ENCODE measurements at places on chromosomes 12 and 14.
A peak's percentile ranks its signal among the peaks of the same experiment; 100 is the strongest.

GRCh38 chr12:7642876-7643309 lies 22.8 kb downstream of the APOBEC1 start:
- H3K4me1 ChIP-seq: peaks cover 8% of the 10 kb centered on the region
- no peak for DNase-seq
- no peak overlapping the region for H3K4me3 ChIP-seq
- no peaks in the 10 kb centered on the region for H3K36me3 ChIP-seq

- no peaks in the 10 kb centered on the region for H3K4me1 ChIP-seq
- no peak for DNase-seq
- no peak overlapping the region for H3K27ac ChIP-seq
- no peaks in the 10 kb centered on the region for H3K27me3 ChIP-seq
- no peaks in the 10 kb centered on the region for H3K36me3 ChIP-seq
These were observed 32.0 kb upstream of the VASH1 start for GRCh38 chr14:76729258-76729657.

DNA sequence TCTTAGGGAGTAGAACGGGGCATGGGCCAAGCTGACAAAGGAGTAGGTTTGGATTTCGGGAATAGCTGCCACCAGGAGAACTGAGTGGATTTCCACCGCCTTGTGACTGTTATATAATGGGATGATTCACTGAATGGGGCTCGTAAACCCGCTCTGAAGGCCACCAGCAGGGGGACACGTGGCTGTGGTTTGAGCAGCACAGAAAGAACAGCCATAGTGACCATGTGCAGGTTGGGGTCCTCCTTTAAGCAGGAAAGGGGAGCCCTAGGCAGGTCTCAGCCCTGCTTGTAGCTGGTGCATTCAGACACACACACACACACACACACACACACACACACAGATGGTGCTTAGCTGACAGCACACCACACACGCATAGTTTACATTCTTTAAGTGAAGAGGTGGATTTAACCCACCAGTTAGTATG lies 8.6 kb upstream of the ASB2 start:
- DNase-seq: peak; percentile 9
- no peak overlapping the region for H3K4me3 ChIP-seq
- no peaks in the 10 kb centered on the region for H3K36me3 ChIP-seq
- no peaks in the 10 kb centered on the region for H3K27me3 ChIP-seq

DNA sequence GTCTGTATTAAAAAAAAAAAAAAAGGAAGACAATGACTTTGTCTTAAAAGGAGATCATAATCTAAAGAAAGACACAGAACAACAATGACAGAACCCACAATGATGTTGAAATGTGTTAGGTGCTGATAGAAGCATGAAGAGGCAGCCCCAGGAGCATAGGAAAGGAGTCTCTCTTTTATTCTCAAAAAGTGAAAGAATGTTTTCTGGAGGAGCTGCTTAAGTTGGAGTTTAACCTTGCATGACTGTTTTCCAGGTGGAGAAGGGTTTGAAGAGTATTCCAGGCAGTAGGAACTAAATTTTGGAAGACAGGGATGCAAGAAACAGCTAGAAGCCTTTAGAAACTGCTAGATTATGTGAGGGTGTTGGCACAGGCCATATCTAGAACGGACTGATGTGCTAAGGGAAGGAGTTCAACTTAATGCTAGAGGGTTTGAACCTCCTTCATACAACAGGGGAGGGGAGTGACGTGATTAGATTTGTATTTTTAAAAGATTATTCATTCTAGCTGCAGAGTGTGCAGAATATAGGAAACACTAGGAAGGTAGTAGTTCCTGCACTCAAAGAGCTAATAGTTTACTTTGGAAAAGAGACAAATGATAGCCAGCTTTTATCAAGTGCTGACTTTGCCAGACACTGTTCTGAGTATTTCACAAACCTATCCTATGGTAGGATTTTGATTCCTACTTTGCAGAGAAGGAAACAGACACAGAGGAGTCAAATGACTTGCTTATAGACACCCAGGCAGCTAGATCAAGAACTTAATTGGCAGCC lies 4.6 kb upstream of the RPL6 start:
- no peaks in the 10 kb centered on the region for H3K36me3 ChIP-seq
- H3K27ac ChIP-seq: no peak overlapping the region
- H3K27me3 ChIP-seq: no peaks in the 10 kb centered on the region
- no peaks in the 10 kb centered on the region for H3K4me1 ChIP-seq

DNA sequence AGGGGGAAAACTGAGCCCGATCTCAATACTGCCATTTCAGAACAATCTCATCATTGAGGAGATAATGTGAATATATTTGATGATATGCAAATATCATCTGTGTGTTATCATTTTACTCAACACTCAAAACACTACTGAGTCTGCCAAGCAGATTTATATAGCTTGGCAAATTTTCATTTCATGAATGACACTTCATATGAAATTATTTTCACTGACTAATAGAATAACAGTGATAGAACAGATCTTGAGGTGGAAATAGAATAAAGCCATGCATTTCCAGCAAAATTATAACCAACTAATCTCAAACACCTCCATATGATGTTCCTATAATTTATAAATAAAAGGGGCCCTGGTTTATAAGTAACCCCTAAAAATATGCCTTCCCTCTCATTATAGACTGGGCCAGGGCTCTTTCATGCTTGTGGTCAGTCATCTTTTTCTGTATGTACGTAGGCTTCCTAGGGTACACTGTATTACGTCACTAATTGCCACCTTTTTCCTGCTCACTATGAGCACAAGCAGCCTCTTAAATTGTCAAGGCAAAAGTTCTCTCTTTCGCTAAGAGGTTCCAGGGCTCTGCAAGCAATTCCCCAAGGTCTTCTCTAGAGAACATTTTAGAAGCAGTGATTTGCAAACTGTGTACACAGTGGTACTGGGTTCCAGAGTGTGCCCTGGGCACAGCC lies 197.1 kb upstream of the FOXN3 start:
- H3K27ac ChIP-seq: no peak overlapping the region
- no peaks in the 10 kb centered on the region for H3K36me3 ChIP-seq

- H3K4me1 ChIP-seq: no peaks in the 10 kb centered on the region
- H3K27me3 ChIP-seq: peaks cover 8% of the 10 kb centered on the region
- DNase-seq: no peak
- no peaks in the 10 kb centered on the region for H3K36me3 ChIP-seq
- H3K4me3 ChIP-seq: no peak overlapping the region
- H3K27ac ChIP-seq: no peak overlapping the region
These were observed 411.9 kb downstream of the TMEM121 start for GRCh38 chr14:105938055-105938863.

- H3K4me1 ChIP-seq: no peaks in the 10 kb centered on the region
- H3K27me3 ChIP-seq: no peaks in the 10 kb centered on the region
- H3K4me3 ChIP-seq: no peak overlapping the region
- H3K27ac ChIP-seq: peak overlapping the region; percentile 62
- H3K36me3 ChIP-seq: no peaks in the 10 kb centered on the region
These were observed 587.1 kb upstream of the ATXN7L3B start for GRCh38 chr12:73950507-73950906.

GRCh38 chr12:25017336-25017735 lies 68.4 kb upstream of the BCAT1 start:
- H3K4me1 ChIP-seq: no peaks in the 10 kb centered on the region
- DNase-seq: no peak
- no peaks in the 10 kb centered on the region for H3K27me3 ChIP-seq
- H3K4me3 ChIP-seq: no peak overlapping the region
- no peak overlapping the region for H3K27ac ChIP-seq
- no peaks in the 10 kb centered on the region for H3K36me3 ChIP-seq

- no peak overlapping the region for H3K4me3 ChIP-seq
- H3K27ac ChIP-seq: no peak overlapping the region
- DNase-seq: no peak
- H3K27me3 ChIP-seq: no peaks in the 10 kb centered on the region
- no peaks in the 10 kb centered on the region for H3K36me3 ChIP-seq
These were observed 10.3 kb downstream of the KRT75 start for GRCh38 chr12:52423661-52424500.

GRCh38 chr12:80178846-80179245 lies 79.5 kb downstream of the OTOGL start:
- no peaks in the 10 kb centered on the region for H3K4me1 ChIP-seq
- H3K27ac ChIP-seq: no peak overlapping the region
- no peak overlapping the region for H3K4me3 ChIP-seq

DNA sequence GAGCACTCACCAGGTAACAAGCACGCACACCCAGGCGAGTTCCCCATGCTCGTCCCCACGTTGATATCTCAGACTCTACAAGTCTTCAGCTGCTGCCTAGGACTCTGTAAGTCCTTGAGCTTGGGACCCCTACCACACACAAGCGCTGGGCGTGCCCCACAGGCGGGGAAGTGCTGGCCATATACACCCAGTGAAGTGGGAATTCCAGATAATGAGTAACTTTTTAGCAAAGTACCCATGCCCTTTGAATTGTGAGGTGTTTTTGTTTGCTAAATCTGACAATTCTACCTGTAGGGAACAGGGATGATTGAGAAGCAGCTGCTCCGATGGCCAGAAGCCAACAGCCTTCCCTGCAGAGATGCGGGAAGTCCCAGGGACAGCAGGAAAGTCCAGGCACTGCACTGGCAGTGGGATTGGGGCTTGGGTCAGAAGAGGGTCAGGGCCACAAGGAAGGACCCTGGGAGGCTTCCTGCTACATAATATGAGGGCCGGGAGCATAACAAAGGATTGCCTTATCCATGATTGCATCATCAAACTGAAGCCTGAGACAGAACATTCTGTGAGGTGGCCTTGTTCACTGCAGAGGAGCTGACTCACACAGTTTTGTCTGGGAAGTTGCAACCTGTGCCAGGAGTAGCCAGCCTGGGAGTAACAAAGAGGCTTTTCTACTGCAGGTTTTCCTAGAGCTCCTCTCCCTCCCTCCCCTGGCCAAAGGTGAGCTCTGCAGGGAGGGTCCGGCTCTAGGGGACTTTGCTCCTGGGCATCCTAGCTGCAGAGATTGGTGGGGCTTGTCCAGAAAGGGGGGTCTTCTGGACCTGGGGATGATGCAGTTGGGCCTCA lies 13.2 kb upstream of the SERPINA3 start:
- no peaks in the 10 kb centered on the region for H3K4me1 ChIP-seq
- DNase-seq: no peak
- H3K27me3 ChIP-seq: no peaks in the 10 kb centered on the region
- H3K4me3 ChIP-seq: no peak overlapping the region
- H3K27ac ChIP-seq: no peak overlapping the region

DNA sequence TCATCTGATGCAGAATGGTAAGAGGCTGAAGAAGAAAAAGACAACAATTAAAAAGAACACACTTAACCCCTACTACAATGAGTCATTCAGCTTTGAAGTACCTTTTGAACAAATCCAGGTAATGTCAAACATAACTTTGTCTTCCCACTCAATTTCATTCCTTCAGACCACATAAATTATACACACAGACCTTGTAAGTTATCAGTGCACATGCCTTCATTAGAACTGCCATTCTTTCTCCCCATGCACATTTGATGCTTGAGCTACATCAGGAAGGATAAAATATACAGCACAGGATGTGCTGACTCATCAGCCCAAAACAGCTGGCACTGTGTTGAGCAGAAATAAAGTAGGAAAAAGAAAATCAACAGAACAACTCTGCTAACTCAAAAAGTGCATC lies 246.7 kb downstream of the PAWR start:
- H3K36me3 ChIP-seq: peaks cover 3% of the 10 kb centered on the region
- no peak overlapping the region for H3K4me3 ChIP-seq
- peaks cover 3% of the 10 kb centered on the region for H3K4me1 ChIP-seq
- no peak for DNase-seq
- no peak overlapping the region for H3K27ac ChIP-seq

- no peak for DNase-seq
- H3K27ac ChIP-seq: no peak overlapping the region
- H3K36me3 ChIP-seq: no peaks in the 10 kb centered on the region
- no peaks in the 10 kb centered on the region for H3K27me3 ChIP-seq
- no peak overlapping the region for H3K4me3 ChIP-seq
- H3K4me1 ChIP-seq: no peaks in the 10 kb centered on the region
These were observed 81.6 kb downstream of the SPATS2 start for GRCh38 chr12:49448858-49449257.

- DNase-seq: no peak
- no peaks in the 10 kb centered on the region for H3K27me3 ChIP-seq
- no peak overlapping the region for H3K27ac ChIP-seq
- no peak overlapping the region for H3K4me3 ChIP-seq
These were observed 75.3 kb downstream of the KDM2B start for GRCh38 chr12:121505513-121505912.

DNA sequence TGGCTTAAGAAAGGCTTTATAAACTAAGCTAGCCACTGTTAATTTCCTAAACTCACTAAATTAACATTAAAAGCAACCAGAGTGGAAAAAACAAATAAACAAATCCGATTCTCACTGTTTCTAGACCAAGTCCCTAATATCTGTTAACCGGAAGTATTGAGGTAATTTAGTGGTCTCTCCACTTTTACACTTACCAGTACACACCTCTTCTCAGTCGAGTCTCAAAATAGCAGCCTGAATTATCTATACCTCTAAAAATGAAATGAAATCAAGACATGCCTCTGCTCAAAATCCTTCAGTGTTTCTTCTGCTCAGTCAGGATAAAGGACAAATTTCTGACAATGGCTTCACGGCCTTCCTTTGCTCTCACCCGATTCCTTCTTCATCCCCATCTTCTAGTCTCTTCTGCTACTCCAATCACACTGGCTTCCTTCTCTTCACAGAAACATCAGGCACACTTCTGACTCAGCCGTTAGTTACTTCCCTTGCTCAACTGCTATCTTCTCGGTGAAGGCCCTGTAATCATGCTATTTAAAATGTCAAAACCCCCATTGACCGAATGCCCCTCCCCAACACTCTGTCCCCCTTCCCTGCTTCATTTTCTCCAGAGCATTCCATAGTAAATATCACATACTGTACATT lies 161.3 kb downstream of the KITLG start:
- no peak for DNase-seq
- no peaks in the 10 kb centered on the region for H3K36me3 ChIP-seq
- H3K27me3 ChIP-seq: no peaks in the 10 kb centered on the region

GRCh38 chr12:87259391-87259790 lies 769.8 kb downstream of the C12orf50 start:
- no peak for DNase-seq
- H3K27ac ChIP-seq: no peak overlapping the region
- peaks cover 5% of the 10 kb centered on the region for H3K4me1 ChIP-seq

DNA sequence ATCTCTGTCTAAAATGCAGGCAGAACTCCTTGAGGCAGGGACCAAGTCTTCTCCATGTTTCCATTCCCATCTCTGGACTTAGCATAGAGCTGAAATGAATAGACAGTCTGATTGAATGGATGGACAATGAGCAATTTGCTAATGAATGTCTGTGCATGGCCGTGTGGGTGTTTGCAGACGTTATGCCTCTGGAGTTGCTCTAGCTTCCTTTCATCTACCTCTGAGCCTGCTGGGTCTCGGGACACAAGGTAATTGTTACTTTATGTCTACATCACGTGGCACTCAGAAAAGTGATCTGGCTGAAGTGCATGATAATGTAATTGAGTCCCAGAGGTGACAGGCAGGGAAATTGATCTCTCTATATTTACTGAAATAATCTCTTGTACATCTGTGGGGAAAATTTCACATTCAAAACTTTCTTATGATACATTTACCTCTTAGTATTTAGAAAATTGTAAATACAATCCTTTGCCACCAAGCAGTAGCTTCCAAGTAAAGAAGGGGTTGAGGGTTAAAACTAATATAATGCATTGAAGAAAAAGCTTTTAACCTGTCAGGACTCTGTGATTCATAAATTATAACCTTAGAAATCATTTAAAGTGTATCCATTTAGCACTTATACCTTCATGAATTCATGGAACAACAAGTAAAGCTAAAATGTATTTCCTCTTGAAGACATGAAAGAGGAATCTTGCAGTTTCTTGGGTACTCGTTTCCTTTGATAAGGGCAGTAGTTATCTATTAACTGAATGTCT lies 424.1 kb downstream of the APAF1 start:
- H3K27ac ChIP-seq: no peak overlapping the region
- no peak overlapping the region for H3K4me3 ChIP-seq
- H3K36me3 ChIP-seq: no peaks in the 10 kb centered on the region
- no peaks in the 10 kb centered on the region for H3K27me3 ChIP-seq
